ENCODE measurements at places on chromosomes 6 and 20.

DNA sequence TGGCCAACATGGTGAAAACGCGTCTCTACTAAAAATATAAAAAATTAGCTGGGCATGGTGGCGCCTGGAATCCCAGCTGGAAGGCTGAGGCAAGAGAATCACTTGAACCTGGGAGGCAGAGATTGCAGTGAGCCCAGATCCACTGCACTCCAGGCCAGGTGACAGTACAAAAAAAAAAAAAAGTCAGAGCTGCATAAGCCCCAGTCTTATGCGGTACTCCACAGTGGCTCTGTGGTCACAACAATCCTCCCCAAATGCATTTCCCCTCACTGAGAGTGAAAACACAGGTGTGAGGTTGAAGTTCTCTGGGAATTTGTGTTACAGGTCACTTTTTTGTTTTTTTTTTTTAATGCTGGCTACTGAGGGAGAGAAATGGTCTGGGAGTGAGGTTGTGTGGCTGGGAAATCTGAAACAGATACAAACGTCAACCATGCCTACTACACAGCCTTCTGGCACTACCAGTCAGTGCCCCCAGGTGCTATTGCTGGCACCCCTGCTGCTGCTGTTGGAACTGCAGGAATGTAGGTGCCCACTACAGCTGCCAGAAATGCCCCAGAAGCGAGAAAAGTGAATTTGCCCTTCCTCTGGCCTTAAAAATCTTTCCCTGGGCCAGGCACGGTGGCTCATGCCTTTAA, 5.7 kb downstream of the MRPS26 start:
- no peak for DNase-seq

GRCh38 chr6:80922916-80923455, 816.5 kb downstream of the BCKDHB start:
- no peak for DNase-seq

GRCh38 chr20:5153612-5154542, 27.1 kb downstream of the CDS2 start:
- no peak for DNase-seq

GRCh38 chr6:26457264-26457805, 420 bp upstream of the BTN2A1 start:
- no peak for DNase-seq

DNA sequence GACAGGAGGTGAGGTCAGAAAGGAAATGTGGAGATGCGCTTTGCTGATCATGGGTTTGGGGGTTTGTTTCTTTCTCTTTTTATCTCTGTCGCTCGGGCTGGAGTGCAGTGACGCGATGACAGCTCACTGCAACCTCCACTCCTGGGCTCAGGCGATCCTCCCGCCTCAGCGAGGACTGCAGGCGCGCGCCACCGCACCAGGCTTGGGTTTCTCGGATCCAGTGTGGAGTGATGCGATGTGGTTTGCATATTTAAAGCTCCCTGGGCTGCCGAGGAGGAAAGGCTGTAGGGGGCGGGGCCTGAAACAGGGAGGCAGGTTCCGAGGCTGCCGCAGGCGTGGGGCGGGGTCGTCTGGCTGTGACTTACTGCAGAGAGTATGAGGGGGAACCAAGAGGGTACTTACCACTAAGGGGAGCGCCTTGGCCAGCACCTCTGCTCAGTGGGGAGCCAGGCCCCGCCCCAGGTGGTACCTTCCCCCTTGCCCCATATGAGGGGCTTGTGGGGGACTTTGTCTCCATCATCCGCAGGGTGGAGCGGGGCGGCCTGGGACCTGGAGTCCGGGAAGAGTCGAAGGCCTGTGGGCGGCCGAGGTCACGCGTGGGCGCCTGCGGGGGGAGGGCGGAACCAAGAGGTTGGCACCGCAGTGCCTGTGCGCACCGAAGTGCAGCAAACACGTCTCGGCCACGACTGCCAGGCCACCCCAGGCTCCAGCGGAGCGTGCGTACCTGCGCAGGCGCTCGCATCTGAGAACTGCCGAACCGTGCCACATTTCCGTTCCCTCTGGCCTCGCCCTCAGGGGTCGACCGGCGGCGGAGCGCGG, 12.7 kb upstream of the BAK1 start:
- no peak for DNase-seq

DNA sequence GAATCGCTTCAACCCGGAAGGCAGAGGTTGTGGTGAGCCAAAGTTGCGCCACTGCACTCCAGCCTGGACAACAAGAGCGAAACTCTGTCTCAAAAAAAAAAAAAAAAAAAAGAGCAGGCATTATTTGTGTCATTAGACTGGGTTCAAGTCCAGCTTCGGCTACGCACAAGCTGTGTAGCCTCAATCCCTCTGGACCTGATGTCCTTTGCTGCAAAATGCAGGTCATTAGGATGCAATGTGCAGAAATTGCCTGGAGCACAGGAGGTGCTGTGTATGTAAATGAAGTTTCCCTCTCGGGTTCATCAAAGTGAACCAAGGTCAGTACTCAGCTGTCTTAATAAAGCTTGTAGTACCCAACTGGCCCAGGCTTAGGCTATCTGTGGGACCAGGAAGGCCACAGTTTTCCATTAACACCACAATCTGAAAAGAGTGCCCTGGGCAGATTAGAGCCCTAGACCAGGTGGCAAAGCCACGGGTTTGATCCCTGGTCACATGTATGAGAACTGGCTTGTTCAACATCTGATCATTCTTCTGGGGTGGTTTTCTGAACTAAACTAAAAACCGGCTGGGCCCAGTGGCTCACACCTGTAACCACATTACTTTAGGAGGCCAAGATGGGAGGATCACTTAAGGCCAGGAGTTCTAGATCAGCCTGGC, 155.3 kb downstream of the ZMYND8 start:
- no peak for DNase-seq

- DNase-seq, result peak; percentile 50
Measured at GRCh38 chr6:38503032-38503773, 136.5 kb downstream of the BTBD9 start.

- DNase-seq, result no peak
Measured at GRCh38 chr6:47363736-47364135, 54.0 kb upstream of the TNFRSF21 start.
